ENCODE measurements at places on chromosomes 4 and X.

DNA sequence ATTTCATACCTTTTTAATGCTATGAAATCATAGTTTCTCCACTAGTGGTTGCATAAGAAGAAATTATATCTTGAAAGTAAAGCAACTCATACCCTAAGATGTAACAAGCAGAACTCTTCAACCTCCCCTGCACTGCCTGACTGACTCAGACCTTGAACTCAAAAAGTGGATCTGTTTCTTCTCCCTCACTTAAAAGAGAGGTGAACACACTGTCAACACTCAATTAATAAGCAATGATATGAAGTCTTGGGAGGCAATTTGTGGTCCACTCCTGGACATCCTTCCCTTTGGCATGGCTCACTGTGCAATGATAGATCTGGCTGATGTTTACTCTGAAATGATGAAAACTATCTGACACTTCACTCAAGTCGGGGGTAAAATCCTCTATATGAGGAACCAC, 282.0 kb upstream of the DKK2 start:
- no peak for DNase-seq

GRCh38 chr4:162016991-162017390, 146.8 kb downstream of the FSTL5 start:
- DNase-seq = no peak

DNA sequence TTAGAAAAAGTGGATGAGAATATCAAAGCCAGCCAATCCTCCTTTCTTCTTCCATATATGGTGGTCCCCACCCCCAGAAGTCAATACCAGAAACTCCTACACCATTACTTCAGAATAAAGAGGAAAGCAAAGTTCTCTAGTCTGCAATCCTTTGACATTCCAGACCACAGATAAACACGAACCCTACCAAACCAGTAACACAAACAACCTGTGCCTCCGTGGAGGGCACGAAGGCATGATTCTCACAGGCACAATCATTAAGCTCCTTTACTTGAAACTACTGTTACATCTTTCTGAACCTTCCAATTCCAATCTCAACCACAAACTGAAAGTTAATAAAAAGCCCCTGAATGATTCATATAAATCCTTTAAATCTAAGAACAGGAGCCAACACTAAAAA, 16.3 kb downstream of the MAML3 start:
- no peak for DNase-seq

- DNase-seq = no peak
Observed at GRCh38 chr4:15104825-15105224, 102.5 kb downstream of the CPEB2 start.

DNA sequence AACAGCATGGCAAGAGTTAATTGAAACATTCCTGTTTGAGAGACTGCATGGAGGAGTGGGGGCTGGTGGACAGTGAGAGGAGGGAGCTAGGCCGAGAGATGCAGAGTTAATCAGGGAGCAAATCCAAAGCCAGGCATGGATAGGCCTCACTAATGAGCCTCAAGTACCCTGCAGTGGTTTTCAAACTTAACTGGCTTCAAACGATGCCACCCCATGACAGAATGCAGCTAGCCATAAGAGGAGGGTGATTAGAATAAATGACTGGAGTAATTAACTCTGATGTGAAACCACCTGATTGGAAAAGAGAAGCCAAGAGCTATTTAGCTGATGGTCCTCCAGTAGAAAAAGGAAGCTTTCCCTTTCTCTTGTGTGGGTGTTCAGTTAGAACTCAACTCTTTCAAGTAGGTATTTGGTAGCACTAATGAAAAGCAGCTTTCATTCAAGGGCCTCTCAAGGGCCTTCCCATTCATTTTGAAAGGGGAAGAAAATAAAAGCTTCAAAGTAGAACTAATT, 215.4 kb upstream of the MAB21L2 start:
- no peak for DNase-seq

DNA sequence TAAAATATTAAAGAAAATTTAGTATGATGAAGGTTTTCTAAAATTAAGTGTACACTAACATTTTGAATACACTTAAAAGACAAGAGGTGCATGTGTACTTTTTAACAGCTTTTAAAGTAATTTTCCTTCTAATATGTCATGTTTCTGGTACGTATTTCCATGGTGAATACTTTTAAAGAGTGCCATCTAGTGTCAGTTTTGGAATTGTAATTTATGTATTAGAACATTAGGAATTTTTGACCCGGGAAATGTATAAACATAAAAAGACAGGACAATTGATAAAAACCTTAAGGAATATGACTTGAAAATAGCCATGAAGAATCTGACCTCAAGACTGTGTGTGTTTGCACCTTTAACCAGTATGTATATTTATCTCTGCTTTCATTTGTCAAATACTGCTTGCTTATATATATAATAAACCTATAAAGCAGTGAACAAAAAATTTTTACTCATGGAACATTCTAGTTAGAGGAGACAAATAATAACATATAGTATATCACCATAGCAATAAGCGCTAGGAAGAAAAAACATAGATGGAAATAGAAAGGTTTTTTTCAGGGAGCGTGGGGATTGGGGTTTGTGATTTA, 7.2 kb downstream of the GSTCD start:
- peak; percentile 38 for DNase-seq

DNA sequence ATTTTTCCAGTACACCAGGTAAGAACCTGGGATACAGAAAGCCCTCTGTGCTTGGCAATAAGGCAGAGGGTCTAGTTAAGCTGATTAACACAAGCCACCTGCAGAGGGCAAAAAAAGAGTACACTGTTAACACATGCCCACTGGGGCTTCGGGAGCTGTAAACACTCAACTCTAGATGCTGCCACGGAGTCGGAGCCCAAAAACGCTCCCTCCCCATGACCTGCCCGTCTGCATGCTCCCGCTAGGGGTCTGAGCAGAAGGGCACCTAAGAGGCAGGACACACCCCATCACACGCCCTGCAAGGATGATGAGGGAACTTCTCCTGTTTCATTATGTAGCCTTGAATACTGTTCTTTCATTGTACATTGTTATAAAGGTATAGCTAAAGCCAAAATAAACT, 715.6 kb upstream of the AADAT start:
- no peak for DNase-seq

DNA sequence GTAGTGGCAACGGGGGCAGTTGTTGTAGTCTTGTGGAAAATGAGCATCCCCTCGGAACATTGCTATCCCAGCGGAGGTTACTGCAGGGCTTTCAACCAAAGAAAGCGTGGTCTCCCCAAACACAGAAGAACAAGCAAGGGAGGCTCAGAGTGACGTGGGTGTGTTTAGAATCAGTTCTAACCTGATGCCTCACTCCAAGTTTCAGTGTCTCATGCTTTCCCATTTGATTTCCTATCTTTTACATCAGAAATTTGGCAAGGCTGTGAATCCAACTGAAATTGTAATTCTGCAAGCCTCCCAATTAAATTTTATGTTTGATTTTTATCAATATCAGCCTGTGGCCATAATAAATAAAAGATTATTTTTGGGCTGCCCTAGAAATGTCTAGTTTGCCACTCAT, 156.1 kb upstream of the LNX1 start:
- DNase-seq = no peak

GRCh38 chrX:49840679-49841078, 11.6 kb downstream of the PAGE4 start:
- peak; percentile 19 for DNase-seq

DNA sequence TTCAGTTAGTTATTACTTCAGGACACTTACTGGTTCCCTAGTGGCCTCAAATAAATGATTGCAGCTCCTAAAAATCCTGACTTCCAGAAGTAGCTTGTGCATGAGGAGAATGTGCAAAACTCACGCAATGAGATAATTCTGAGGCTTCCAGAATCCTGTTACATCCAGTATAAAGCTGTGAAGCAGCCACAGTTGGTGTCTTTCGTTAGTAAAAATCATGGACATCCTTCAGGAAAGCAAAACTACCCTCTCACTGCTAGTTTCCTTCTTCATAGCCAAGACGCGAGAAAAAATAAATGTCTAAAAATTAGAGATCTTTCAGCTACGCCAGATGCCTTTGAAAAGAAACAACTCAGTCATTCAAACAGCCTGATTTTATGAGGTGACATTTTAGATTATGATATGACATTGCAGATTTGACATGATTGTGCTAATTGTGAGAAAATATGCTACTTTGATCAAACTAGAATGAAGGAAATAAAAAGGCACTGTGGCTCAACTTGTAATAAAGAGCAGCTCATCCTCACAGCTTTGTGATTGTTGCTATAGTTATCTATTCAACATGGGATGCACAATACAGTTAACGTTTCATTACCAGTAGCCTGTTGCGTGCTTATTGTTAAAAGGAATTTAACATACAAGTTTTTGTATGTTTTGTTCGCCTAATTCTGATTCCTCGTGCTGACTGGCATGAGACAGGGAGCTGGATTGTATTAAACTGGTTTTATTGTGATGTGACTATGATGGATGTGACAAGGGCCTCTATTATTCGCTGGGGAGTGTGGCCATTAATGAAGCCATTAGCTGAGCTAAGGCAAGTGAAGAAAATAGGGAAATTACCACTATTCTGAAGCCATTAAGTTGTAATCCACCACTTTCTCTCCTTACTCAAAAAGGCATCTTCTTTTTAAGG, 40.5 kb downstream of the AFF2 start:
- DNase-seq = no peak

- DNase-seq = no peak
Observed at GRCh38 chrX:72399816-72400215, 94.1 kb upstream of the CITED1 start.

GRCh38 chr4:104756837-104757236, 262.1 kb upstream of the CXXC4 start:
- no peak for DNase-seq

GRCh38 chr4:12973522-12973921, 510.6 kb downstream of the RAB28 start:
- no peak for DNase-seq

GRCh38 chrX:37759878-37760418, 19.9 kb upstream of the CYBB start:
- DNase-seq = no peak

DNA sequence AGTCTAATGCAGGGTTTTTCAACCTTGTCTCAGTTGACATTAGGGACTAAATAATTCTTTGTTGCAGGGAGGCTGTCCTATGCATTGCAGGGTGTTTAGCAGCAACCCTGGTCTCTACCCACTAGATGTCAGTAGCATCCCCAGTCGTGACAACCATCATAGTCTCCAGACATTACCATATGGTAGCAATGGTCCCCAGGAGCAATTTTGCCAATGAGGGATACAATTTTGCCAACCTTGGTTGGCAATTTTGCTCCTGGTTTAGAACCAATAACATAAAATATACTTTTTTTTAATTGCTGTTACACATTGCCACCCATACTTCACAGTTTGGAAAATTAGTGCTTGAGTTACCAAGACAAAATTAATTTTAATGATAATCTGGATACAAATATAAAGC, 6.0 kb downstream of the EREG start:
- DNase-seq = peak; percentile 15

- DNase-seq = no peak
Observed at GRCh38 chrX:121337816-121338215, 290.4 kb downstream of the GLUD2 start.

- no peak for DNase-seq
Observed at GRCh38 chrX:38898261-38898660, 97.0 kb downstream of the MID1IP1 start.

DNA sequence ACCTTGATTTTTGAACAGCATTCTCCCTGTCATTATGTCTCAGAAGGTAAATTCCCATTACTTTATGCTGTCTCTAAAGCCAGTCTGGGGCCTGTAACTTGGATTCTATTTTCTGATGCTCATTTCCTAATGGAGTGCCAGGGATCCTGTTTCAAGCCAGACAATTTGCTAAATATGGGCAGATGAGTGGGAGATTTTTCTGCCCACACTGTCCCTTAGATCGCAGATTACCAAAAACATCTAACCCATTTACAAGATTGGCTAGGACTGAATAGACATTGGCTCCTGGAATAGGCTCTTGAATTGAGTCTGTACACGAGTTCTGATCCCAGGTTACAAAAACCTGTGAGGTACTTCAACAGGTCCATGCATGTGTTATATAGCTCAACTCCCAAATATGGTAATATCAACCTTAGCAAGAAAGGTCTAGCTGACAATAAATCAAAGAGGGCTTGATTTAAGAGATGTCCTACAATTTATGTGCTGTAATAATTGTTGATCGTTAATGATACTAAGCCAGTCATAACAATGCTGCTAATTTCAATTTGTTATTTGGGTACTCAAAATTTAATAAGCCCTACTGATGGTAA, 5.7 kb downstream of the GPC3 start:
- no peak for DNase-seq

GRCh38 chr4:103497692-103498091, 222.1 kb downstream of the TACR3 start:
- no peak for DNase-seq

GRCh38 chr4:11631416-11631815, 202.7 kb upstream of the HS3ST1 start:
- no peak for DNase-seq

- DNase-seq = no peak
Observed at GRCh38 chr4:7823416-7823824, 116.2 kb downstream of the AFAP1 start.

GRCh38 chrX:150575419-150575814, 7.0 kb downstream of the MTM1 start:
- peak; percentile 79 for DNase-seq

GRCh38 chr4:78784236-78784865, 8.2 kb downstream of the BMP2K start:
- DNase-seq = no peak

DNA sequence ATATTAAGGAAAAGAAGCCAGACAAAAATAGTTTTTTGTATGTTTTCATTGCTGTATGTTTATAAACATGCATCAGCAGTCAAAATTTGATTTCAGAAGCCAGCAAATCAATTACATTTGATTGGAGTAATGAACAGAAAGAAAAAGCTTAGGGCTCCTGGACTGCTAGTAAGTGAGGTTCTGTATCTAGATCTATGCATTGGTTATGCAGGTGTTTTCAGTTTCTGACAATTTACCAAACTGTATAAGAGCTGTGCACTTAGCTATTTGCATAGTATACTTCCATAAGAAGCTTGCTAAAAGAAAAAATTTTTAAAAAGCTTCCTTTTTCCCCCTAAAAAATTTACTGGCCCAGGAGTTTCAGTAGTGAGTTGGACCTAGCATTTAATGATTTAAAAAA, 881.6 kb downstream of the PCDH7 start:
- no peak for DNase-seq

DNA sequence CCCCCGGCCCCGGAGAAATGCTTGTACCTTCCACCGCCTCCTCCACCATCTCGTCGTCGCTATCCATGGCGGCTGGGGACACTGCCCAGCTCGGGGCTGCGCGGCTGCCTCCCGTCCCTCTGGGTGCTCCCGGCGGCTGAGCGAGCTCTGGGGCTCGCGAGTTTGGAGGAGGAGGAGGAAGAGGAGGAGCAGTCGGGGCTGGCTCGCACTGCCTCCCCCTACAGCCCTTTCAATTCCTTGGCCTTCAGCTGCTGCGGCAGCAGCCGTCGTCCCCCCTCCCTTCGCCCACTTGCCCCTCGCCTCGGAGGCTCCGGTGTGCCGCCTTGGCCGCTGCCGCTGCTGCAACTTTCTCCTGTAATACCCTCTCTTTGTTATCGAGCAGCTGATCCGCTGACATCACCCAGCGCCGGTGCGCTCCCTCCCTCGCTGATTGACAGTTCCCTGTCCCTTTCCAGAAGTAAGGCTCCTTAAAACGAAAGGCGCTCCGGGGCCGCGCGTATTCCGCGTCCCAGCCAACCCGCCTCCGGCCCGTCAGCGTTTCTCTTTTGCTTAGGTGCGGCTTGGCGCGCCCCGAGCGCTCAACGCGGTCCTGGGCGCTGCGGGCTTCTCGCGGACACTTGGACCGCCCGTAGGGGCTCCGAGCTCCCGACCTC, at the start of gene SETD7:
Gene SETD7 (minus strand): TSS at position 149 of the 653 bp plus-strand sequence. CDS start 82 bp downstream, at position 67.
- peak; percentile 43 for DNase-seq

- DNase-seq = no peak
Observed at GRCh38 chrX:72142794-72143608, 11.3 kb upstream of the RTL5 start.

GRCh38 chr4:183760326-183760725, 101.2 kb downstream of the TRAPPC11 start:
- no peak for DNase-seq
